ENCODE measurements at places on chromosomes 6 and 20.

- no peak for DNase-seq
Measured at GRCh38 chr6:8958894-8959511, 523.7 kb upstream of the SLC35B3 start.

GRCh38 chr20:18901980-18902737, 88.6 kb downstream of the SCP2D1 start:
- DNase-seq: no peak

- no peak for DNase-seq
Measured at GRCh38 chr20:2932498-2932897, 59.2 kb downstream of the PTPRA start.

DNA sequence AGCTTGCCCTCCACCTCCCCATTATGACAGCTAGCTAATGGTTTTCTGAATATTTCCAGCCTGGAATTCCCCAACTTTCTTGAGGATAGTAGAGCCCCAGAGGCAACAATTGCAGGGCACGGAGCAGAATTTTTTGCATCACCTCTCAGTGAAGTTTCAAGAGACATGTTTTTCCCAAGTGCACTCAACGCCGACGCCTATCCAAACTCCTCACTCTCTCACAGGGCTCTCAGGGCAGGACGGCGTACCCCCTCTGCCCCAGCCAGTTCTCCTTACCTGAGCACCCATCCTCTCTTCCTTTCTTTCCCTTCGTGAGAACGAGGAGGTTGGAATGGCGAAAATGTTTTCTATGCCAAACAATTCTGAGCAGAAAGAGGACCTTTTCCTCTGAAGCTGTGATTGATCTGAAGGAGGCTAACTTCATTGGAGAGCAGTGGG, 83.1 kb upstream of the FOXQ1 start:
- no peak for DNase-seq

GRCh38 chr6:21005816-21006570, 471.7 kb downstream of the CDKAL1 start:
- DNase-seq: no peak

DNA sequence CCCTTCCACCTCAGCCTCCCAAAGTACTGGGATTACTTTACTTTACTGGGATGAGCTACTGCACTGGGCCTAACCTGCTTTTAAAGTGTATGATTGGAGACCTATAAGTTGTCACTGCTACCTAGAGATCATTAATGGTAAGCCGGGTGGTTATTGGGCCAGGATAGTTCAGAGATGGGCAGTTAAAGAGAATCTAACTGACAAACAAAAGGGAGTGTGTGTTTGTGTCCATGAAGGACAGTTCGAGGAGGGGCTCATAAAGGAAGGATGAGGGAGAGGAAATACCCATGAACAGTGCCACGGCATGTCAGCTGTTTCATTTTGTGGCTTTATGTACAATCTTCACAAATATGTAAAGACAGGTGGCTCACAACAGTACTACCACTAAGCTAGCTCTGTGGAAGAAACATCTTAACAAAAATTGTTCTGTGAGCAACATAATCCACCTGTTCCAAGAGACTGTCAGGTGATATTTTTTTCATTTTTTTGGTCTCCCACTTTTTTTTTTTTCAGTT, 69.7 kb upstream of the FAM8A1 start:
- no peak for DNase-seq

- DNase-seq: no peak
Measured at GRCh38 chr6:131657630-131658111, 20.6 kb downstream of the ENPP3 start.

DNA sequence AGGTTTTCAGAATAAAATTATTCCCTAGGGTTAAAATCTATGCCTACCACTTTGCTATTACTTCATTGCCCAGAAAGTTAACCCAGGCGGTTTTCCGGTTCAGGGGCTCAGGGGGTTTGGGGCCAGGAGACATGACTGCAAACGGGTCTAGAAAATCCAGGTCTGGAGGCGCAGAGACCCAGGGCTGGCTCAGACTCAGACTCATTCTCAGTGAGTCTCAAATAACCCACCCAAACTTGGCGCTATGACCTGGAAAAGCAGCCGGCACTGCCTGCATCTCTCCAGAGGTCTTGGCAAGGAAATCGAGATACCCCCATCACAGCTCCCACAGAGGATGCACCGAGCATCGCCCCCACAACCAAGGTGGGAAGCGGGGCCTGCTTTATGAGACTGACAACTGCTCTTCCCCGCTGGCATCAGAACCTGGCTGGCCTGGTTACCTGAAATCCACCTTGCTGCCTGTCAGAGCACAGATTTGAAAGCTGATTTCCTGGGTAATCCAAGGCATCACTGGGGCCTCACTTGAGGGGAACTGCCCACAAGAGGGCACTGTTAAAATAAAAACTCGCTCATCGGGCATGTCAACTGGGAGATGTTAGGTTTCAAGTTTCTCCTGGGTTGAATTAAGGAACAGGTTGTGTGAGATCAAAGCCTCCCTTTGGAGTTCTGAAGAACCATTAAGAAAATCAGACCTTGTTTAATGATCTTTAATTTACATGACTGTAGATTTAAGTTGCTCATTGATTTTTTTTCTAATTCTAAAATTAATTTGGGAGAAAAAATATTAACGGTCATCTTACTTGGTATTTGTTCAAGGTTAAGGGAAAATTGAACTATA, 55.1 kb downstream of the KIF16B start:
- DNase-seq: peak; percentile 9

DNA sequence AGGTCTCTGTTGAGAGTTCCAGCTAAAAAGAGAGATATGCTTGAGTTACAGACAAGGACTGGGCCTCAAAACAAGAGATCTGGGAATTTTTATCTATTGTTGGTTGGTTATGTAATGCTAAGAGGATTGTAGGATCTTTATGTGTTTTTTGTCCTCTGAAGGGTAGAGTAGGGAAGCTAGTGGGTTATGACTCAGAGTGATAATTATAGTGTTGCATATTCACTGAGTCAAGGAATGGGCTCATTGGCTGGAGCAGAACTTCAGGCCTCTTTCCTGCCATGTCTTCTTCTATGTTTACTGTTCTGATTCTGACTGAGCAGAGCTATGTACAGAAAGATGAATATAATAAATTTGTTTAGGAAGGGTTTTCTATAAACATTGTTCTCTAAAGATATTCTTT, 66.1 kb upstream of the NOX3 start:
- DNase-seq: no peak

- no peak for DNase-seq
Measured at GRCh38 chr6:19380293-19380692, 456.9 kb upstream of the ID4 start.

DNA sequence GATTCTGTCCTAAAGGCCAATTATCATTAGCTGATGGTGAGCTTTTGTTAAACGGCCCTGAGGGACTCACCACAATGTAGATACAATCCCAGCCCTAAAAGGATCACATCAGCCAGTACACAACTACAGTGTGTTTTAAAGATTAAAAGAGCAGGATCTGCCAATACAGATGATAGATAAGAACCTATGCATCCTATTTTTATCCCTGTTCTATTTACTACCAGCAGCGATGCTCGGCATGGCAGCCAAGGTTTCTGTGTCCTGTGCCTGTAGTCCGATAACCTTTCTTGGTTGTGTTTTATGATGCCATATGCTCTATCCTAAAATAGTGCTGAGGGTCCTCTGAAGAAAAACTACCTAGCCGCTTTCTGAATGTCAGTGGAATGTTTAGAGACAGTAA, 289.4 kb downstream of the PHACTR1 start:
- DNase-seq: no peak

GRCh38 chr6:57072108-57072507, 17.9 kb upstream of the ZNF451 start:
- no peak for DNase-seq

DNA sequence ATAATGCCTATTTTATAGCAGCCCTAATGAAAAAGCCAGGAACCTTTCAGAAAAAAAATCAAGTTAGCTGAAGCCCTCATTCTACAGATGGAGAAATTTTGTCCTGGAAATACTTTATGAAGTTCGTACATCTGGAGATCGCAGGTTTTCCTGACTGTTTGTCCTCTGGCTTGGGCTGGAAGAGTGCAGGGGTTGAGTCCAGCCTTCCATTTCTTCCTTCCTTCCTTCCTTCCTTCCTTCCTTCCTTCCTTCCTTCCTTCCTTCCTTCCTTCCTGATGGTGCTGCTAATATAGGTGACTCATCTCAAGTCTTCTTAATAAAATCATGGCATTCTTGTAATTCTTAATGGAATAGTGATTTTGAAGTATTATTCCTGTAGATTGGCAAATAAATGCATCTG, 227.4 kb downstream of the CLVS2 start:
- DNase-seq: no peak

DNA sequence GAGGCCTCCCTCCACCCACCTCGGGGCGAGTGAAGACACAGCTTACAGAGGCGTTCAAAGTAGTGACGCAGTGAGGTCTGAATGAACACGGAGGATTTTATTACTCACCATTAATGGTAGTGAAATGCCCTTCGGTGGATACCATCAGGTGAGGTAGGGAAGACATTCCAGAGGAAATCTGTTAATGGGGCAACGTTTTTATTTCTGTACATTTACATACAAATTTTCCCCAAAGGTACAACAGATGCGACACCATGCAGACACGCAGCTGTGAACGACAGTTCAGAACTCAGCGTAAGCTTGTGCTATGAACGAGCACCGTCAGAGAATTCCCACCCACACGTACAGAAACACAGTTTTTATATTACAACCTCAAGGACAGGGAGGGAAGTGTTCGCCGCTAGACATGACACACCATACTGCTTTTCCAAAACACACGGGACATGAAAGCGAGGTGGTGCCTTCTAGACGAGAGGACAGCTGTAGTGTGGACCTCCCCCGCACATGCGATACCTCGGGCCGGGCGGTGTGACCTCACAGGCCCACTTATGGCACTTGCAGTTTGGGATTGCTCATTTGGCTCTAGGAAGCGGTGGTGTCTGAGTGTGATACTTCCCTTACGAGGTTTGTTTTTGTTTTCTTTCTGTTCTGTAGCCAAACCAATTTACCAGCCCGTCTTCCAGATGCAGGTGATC, 10.7 kb downstream of the PSMG4 start:
- no peak for DNase-seq

- DNase-seq: no peak
Measured at GRCh38 chr6:33848484-33848883, 44.7 kb upstream of the MLN start.

- DNase-seq: no peak
Measured at GRCh38 chr20:46073443-46073842, 16.3 kb downstream of the NCOA5 start.

DNA sequence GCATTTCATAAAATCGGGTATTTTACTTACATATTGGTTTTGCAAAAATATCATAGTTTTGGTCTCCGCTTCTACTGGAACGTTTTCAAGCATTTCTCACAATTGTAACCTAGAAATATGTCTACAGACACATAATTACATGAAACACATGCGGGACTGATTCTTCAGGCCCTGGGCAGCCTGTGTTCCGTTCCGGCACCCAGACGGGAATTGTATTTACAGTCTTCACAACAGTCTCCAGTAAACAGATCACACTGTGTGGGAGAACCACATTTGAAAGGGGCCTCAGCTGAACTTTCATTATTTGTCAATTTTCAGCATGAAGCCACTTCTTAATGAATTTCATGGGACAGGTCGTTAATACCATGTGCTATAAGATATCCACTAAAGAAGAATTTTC, 196.9 kb downstream of the DST start:
- no peak for DNase-seq

DNA sequence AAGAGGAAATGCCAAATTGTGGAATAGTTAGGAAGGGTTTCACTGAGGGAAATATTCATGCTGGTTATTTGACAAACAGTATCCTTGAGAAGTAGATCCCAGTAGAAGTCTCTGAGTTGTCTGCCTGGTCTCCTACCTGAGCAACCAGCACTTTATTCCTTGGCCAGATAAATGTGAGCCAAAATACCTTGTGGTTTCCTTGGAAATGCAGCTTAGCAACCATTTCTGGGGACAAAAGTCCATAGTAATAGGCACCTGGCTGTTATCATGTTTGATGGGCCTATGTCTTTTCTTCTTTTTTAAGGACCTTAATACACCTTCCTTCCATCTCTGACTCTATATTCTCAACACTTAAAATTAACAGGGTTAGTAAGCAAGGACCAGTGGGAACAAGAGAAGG, 217.1 kb upstream of the MARCKS start:
- no peak for DNase-seq

DNA sequence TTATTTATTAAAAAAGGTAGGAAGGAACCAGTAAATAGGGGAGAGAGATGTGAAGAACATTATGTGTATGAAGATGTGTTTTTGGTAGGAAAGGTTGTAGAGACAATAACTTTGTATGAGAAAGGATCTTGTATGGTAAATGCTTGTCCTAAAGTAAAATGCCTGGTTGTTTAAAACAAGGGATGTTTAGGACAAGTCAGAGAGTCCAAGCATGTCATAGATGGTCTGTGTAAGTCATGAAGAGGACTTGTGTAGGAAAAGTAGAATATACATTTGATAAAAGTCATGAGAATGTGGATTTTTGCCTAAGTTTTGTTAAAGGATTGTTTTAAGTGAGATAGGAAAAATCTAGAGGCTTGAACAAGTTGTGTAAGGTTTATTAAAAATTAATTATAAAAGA, 325.1 kb downstream of the CDH26 start:
- no peak for DNase-seq

DNA sequence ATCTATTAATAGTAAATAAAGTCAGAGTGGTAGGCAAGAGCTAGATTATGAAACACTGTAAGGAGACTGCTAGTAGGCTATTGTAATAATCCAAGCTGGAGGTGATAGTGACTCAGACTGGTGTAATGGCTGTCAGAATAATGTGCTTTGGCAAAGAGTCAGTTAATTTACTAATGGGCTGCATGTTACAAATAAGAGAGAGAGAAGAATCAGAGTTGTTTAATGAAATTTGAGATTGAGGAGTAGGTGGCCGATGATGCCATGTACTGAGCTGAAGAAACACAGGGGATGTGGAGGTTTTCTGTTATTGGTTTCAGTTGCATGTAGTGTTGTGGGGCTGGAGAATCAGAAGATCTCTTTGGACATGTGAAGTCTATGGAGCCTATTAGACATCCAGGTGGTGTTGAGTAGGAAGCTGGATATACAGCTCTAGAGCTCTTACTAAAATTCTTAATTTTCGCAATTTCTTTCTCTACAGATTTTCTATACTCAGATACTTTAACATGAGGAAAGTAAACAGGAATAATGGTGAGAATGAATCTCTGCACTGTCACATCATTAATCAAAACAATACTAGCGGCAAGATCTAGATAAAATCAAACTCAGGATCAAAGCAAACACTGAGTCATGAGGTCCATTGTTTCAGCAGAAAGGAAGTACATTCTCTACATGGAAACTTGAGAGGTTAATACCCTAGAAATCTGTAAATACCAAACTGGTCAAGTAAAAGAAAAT, 167.7 kb downstream of the SIM1 start:
- no peak for DNase-seq

DNA sequence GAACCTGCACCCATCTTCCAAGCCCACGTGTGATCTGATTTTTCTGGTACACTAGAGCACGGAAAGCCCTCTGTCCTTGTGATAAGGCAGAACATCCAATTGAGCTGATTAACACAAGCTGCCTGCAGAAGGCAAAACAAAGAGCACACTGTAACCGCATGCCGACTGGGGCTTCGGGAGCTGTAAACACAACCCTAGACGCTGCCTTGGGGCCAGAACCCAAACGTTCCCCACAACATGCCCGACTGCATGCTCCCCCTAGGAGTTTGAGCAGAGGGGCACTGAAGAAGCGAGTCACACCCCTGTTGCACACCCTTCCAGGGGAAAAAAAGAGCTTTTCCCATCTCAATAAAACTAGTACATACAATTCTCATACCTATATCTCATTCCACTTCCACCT, 470.7 kb downstream of the HTR1B start:
- DNase-seq: no peak
